ENCODE measurements at places on chromosomes 3 and 15. TPM values are rescaled to one million over a fixed set of nuclear protein-coding genes. Genes with fewer than 3 reads are reported as not detected.

THSD4 gene
- 28.5 TPM for total RNA-seq

DNA sequence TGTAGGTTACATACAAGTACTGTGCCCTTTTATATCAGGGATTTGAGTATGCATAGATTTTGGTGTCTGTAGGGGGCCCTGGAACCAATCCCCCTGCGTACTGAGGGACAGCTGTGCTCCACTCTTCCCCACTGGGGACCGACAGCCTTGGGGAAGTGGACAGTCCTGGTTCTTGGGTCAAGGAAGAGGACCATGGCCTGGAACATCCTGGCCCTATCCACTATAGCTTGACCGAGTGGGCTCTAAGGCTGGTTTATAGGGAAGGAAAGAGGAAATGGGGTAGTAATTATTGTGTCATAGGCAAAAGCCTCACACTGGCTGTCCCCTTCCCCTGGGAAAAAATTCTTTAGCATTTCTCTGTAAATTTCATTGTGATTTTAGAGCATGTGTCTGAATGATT, 49.5 kb downstream of the CRTC3 start:
- ATAC-seq = no peak

- ATAC-seq = no peak
These were observed 85.9 kb upstream of the ZBTB20 start for GRCh38 chr3:115233021-115233420.

DNA sequence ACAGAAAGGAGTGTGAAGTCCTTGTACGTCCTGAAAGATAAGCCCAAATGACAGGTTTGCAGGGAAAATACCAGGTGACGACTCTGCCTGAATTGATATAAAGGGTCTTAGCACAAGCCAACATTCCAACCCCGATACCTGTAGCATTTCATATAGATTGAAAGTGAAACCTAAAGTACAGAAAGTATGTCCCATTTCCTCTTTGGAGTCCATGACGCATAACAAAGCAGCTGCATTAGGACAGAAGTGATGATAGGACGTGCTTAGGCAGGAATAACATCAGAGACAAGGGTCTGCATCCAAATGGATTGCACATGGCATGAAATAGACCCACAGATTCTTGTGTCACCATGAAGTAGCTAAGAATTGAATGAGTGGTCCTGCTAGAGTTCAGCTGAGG, 187.0 kb upstream of the ROBO1 start:
- no peak for ATAC-seq

- no peak for ATAC-seq
These were observed 111.7 kb downstream of the NUP210 start for GRCh38 chr3:13308380-13308801.

DNA sequence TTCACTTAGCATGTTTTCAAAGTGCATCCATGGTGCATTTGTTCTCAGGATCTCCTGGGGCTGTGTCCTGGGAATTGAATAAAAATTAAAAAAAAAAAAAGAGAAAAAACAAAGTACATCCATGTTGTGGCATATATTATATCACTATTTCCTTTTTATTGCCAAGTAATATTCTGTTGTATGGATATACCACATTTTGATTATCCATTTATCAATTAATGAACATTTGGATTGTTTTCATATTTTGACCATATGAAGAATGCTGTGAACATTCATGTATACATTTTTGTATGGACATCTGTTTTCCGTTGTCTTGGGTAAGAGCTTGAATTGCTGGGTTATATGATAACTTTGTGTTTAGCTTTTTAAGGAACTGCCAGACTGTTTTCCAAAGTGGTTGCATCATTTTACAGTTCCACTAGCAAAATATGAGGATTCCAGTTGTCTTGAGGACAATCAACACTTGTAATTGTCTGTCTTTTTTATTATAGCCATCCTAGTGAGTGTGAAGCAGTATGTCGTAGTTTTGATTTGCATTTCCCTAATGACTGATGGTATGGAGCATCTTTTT, 44.5 kb downstream of the CTDSPL2 start:
- no peak for ATAC-seq
